ENCODE measurements at places on chromosomes 3 and 15.

DNA sequence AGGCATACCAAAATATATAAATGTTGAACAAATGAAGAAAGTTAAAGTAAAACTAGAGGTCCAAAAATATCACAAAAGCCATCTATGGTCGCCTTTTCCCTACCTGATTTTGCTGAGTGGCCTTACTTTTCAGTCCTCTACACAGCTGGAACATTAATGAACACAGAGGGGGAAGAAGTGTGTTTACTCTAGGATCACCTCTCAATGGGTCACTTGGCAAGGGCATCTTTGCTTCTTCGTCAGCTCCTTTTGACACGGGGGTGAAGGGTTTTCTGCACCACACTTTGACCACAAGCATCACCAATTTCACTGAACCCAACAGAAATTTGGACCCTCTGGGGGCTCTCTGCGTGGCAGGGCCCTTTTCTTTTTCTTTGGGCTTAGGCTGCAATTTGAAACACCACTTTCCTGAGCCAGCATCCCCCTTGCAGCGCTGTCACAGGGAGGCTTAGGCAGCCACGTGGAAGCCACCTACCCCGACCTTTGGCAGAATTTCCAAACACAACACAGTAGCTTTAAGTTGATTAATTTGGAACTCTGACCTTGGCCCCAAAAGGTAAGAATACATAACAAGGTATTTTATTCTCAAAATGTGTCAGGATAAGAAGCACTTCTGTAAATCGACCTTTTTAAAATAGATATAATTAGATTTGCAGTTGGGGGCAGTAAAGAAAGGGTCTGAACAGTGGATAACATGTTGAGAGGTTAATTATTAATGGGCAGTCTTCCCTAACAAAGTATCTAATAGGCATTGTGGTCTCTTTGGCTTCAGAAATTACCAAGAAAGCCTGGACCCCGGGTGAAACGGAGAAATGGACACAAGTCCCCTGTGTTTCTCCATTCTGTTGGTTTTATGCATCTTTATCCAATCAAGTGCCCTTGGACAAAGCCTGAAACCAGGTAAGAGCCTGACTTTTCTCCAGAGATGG lies at the start of gene LIPC:
LIPC (plus strand) TSS at position 771 of the 929 bp plus-strand sequence; CDS start at position 813, 42 bp downstream.
- DNase-seq: no peak

- no peak for DNase-seq
Observed at GRCh38 chr3:154274348-154274747, 49.9 kb downstream of the DHX36 start.

DNA sequence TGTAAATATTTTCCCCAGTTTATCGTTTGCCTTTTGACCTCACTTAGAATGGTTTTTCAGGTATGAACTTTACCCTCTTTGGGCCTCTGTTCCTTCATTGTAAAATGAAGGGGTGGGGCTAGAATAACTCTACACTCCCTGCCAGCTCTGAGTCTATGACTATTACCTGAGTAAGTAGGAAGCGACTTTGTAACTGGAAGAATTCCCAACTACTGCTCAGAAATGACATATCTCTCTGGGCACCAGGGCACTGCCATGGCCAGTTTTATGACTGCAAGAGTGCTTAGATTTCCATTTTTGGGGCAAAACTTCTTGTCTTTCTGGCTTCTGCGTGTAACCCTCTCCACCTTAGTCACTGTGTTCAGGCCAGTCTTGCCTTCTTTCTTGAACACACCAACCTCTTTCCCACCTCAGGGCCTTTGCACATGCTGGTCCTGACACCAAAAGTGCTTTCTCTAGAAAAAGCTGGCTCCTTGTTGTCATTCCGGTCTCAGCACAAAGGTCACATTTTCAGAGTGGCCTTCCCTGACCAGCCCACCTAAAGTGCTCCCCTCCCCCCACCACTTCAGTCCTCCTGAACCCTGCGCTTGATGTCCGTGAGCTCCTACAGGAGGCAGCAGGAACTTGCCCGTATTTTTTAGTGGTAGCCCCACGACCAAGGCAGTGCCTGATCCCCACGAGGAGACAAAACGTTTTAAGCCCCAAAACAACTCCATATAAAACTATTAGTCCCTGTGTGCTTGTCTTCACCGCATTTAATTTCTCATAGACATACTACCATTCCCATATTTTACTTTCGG lies 25.6 kb downstream of the CDCP1 start:
- no peak for DNase-seq

GRCh38 chr3:182715006-182715405 lies 78.3 kb upstream of the ATP11B start:
- DNase-seq: no peak

- DNase-seq: no peak
Observed at GRCh38 chr15:54273928-54274327, 295.7 kb downstream of the UNC13C start.

GRCh38 chr3:179324270-179324754 lies 1.5 kb downstream of the ZNF639 start:
- DNase-seq: no peak

DNA sequence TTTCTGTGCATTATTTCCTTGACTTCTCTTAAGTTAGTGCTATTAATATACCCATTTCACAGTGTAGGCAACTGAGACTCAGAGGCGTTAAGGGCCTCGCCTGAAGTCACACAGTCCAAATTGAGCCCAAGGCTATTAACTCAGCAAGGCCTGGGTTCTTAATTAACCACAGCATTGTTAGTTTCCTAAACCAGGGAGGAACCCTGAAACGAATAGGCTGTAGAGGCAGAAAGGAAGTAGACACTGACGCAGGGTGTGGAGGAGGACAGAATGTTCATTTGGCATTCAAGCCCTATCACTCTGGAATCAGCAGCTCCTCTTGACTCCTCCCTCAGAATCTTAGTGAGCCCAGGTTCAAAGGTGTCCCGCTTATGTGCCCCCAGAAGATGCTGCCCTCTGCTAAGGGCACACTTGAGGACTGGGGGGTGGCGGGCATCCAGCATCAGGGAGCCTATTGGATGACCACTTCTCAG lies 13.9 kb downstream of the ARHGEF3 start:
- DNase-seq: no peak

GRCh38 chr3:48507256-48508061 lies 3.5 kb upstream of the SHISA5 start:
- peak; percentile 58 for DNase-seq

- DNase-seq: no peak
Observed at GRCh38 chr3:163745204-163745603, 1333.1 kb downstream of the SI start.

- DNase-seq: no peak
Observed at GRCh38 chr3:145070795-145071194, 1090.2 kb downstream of the PLOD2 start.

- no peak for DNase-seq
Observed at GRCh38 chr15:70327856-70328678, 230.3 kb upstream of the TLE3 start.

GRCh38 chr3:163773136-163773535 lies 1305.2 kb downstream of the SI start:
- no peak for DNase-seq

DNA sequence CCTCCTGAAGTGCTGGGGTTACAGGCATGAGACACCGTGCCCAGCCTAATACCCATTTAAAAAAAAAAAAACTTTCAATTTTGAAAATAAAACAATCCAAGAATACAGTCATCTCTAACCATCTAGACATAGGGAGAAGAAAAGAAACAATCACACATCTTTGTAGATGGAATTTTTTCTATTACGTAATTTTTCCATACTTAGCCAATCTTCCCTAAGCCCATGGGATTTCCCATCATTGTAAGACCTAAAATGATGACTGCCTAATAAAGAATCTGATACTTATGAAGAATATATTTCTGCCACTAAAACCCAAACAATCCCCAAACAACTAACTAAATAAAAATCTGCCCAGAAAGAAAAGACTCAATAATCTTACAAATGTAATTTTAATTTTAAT lies 88.7 kb downstream of the CBLB start:
- no peak for DNase-seq

GRCh38 chr15:76006136-76006778 lies 6.0 kb downstream of the NRG4 start:
- DNase-seq: no peak

DNA sequence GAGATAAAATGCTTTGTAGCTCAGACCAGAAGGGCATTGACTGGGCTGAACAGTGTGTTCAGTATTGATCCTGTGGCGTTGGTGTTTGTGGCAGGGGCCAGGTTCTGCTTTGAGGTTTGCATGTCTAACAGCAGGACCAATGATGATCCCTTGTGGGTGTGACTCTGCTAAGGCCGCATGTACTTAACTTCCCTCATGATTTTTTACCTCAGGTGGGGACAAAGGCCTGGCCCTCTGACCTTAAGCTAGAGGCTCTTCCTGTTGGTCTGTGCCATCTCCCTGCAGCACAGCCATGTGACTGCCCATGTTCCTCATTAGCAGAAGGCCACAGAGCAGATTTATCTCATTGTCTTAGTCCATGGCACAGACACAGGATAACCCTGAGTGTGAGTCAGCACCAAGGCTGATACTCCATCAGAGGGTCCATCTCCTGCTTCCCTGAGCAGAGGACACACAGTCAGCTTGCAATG lies 34.3 kb upstream of the BSN start:
- DNase-seq: no peak

GRCh38 chr3:195366200-195366925 lies 76.5 kb downstream of the ACAP2 start:
- no peak for DNase-seq

- DNase-seq: no peak
Observed at GRCh38 chr3:23493889-23494288, 290.8 kb downstream of the UBE2E2 start.

DNA sequence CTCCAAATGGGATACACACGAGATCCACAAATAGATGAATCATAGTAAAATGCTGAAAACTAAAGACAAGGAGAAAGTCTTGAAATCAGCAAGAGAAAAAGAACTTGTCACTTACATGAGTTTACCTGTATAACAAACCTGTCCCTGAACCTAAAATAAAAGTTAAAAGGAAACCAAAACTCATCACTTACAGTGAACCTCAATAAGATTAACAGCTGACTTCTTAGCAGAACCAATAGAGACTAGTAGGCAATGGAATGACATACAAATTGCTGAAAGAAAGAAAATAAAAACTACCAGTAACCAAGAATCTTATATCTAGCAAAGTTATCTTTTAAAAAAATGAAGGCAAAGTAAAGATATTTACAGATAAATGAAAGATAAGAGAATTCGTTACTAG lies 27.4 kb downstream of the SEC22A start:
- DNase-seq: no peak

DNA sequence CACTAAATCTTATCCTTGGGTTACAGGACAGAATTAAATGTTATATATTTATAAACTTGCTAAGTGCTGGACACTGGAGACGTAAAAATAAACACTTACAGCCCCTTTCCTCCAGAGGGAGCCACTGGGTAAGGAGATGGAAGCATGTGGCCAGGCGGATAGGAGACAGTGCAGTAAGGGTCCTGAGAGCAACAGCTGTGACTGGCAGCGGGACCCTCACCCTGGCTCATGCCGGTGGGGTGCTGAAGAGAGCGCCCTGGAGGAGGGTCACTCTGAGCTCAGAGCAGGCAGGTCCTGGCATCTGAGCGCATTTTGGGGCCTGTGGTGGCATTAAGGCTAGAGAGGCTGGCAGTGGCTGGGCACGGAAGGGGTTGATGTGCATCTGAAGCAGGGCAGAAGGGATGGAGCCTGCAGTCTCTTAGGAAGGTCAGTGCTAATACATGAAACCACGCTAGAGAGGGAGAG lies 16.0 kb downstream of the SEC61A1 start:
- no peak for DNase-seq

DNA sequence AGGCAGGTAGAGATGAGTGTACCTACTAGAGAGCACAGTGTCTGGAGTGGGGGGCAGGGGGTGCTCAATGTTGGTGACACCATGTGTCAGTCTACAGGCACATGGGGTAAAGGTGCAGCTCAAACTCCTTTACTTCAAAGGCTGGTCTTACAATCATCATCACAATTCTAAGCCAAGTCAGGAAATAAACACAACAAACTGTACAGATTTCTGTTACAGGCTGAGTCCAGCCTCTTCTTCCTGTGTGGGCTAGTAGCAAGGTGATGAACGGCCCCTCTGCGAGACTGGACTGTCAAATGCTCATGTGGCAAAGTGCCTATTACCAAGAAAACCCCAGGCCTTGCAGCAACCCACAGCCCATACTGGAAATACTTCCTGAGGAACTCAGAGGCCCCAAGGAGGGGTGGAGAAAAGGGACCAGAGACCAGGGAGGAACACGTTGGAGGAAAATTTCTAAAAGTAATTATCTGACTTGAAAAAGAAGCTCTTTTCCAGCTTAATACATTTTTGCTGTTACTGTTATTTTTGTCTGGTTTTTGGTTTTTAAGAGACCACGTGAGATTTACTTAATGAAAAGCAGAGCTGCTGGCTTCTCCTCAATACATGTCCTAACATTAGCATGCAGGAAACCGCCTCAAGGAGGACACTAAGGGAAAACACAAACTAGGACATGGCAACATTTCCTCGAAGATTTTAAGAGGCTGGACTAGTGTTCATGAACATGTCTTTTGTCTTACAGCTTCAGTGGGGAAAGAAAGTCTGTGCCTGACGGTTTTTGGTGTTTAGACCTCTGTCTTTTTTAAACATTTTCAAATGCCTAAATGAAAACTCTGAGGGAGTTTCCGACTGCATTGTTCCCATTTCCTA lies 29.5 kb downstream of the TBC1D2B start:
- no peak for DNase-seq

DNA sequence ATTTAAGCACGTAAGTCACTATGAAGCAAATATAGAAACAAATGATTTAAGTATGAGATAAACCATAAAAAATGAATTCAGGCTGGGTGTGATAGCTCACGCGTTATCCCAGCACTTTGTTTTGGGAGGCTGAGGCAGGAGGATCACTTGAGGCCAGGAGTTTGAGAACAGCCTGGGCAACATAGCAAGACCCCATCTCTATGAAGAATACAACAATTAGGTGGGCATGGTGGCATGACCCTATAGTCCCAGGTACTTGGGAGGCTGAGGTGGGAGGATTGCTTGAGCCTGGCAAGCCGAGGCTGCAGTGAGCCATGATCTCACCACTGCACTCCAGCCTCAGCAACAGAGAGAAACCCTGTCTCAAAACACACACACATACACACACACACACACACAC lies 34.2 kb downstream of the TMCC1 start:
- no peak for DNase-seq

DNA sequence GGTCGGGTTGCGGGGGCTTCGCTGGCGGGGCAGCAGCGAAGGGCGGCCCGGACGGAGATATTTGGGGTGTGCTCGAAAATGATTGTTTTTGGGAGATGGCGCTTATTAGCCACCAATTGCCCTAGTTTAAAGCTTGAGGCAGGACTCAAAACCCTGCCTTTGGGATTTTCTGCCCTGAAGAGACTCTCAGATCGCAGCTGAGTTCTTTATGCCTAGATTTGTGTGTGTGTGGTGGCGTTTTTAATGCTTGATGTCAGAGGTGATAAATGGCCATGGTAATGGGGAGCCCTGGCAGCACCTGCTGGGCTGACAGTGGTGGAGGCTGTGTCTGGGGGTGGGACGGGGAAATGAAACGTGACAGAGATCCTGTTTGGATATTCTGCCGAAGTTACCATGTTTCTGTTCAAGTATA lies 604 bp downstream of the KCTD6 start:
- DNase-seq: no peak

DNA sequence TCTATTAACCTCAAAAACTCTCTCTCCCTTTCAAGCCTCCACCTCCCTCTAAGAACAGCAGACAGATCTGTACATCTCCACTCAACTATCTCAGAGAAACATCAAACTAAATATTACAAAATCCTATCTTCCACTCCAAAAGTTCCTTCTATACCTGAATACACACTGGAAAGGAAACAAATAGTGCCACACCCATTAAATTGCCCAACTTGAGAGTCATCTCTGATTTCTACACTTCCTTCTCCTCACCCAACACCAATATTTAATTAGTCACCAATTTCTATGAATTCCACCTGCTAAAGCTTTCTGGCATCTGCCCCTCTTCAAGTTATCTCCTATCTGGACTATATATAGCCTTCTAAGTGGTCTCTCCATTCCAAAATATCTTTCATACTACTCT lies 65.8 kb downstream of the PEAK1 start:
- no peak for DNase-seq

All from stimulated activated CD4-positive, alpha-beta T cell treated with anti-CD3 and anti-CD28 coated beads, TNF-alpha, amount 100 ng/mL, for 4 hours (primary cell).